ENCODE measurements at places on chromosomes 2 and 18.

GRCh38 chr18:79574938-79575525, 104.6 kb upstream of the CTDP1 start:
- no peak for DNase-seq

GRCh38 chr2:203900253-203900652, 32.7 kb downstream of the CTLA4 start:
- no peak for DNase-seq

DNA sequence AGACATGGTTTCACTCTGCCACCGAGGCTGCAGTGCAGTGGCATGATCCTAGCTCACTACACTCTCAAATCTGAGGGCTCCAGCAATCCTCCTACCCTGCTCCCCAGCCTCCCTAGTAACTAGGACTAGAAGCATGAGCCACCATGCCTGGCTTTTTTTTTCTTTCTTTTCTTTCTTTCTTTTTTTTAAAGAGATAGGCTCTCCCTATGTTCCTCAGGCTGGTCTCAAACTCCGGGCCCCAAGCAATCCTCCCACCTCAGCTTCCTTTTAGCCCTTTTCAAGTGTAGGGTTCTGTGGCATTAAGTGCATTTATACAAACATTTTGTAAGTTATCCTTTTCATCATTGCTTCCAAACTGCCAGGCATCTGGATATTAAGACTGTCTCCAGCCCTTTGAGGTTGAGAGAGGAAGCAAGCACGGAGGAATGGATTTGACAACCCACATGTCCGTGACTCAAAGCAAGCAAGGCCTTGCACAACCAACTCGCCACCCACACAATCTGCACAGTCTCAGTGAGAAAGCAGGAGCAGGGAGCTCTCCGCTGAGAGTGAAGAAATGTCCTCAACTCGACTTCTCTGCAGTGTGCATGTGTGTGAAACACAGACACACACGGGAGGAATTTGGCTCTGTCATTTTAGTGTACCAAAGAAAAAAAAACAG, 65.6 kb downstream of the ATP8B1 start:
- peak; percentile 96 for DNase-seq

DNA sequence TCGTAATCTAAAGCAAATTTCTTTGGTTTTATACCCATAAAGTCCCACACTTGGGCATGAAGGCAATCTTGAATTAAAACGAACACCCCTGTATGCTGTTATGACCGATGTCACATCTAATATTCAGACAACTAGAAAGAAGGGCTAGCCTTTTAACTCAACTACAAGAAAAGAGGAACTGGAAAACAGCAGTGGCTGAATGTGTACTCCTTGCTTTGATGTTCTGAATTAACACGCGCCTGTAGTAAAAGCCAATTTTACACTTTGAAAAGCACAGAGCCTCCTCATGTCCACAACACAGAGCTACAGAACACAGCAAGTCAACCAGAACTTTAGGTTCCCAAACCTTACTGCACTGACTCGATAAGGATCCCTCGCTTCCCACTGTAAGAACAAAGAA, 147.6 kb downstream of the HDAC4 start:
- no peak for DNase-seq

- no peak for DNase-seq
Observed at GRCh38 chr18:48430150-48430549, 21.0 kb upstream of the ZBTB7C start.
